ENCODE measurements at places on chromosomes 4 and X.

- DNase-seq, result no peak
These were observed 18.7 kb upstream of the GPR34 start for GRCh38 chrX:41670112-41670511.

DNA sequence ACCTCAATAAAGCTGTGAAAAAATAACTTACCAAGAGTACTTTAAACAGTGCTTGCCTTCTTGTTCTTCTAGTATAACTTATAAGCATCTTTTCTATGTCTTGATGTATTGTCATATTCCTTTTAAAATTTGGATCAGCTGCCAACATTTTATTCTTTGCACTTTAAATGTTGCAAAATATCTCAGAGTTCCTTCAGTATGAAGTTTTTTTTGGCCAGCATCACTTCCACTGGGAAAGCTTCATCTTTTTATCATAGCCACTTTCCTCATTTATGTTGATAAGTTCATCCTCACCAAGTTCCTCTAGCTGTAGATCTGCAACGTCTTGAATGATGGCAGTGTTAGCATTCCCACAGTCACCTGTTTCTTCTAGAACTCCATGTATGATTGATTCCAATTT lies 24.2 kb downstream of the CXorf58 start:
- no peak for DNase-seq

GRCh38 chr4:169345316-169345721 lies 74.6 kb upstream of the SH3RF1 start:
- DNase-seq, result no peak

GRCh38 chr4:96354036-96354712 lies 514.3 kb downstream of the PDHA2 start:
- DNase-seq, result no peak

DNA sequence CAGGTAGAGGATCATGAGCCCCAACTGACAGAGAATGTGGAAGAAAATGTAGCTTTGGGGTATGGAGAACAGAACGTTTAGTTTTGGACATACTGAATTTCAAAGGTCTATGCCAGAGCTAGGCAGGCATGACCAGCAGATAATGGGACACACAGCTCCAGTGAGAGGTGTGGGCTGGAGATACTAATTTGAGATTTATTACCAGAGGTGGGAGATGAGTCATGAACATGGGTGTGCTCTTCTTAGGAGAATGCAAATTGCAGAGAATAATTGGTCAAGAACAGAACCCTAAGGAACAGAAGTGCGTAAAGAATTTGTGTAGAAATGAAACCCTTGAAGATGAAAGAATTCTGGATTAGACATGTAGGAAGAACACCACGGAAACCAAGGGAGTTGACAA lies 125.2 kb downstream of the PACRGL start:
- DNase-seq, result no peak

- no peak for DNase-seq
These were observed 11.6 kb downstream of the ZNF827 start for GRCh38 chr4:145927030-145927429.

GRCh38 chr4:84995386-84995785 lies 28.9 kb upstream of the WDFY3 start:
- DNase-seq, result no peak

Data from activated naive CD8-positive, alpha-beta T cell treated with anti-CD3 and anti-CD28 coated beads, Interleukin-2, amount 10 ng/mL, durations not matched to agents 7 days and 5 days (primary cell).